NCI-H1417 (cell line): ENCODE measurements at places on chromosomes 4 and X.
A peak's percentile ranks its signal among the peaks of the same experiment; 100 is the strongest.

- DNase-seq: no peak
Observed at GRCh38 chrX:2351321-2351720, 149.5 kb downstream of the DHRSX start.

- DNase-seq: no peak
Observed at GRCh38 chrX:96578781-96579180, 105.9 kb upstream of the DIAPH2 start.

DNA sequence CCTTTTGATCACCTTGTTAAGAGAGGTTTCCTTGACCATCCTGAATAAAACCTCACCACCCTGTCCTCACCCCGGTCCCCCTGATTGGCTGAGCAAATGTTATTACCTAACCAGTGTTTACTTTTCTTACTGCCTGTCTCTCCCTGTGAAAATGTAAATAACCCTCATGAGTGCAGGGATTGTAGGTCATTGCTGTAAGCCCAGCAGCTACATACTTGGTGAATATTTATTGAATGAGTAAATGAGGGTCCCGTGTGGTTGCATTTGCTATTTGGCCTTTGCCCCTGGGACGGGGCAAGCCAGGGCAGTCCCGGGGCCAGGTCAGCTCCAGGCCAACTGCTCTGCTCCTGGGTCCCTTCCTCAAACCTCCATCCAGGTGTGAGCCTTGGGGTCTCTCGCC lies 55.5 kb upstream of the CLCN4 start:
- peak; percentile 18 for DNase-seq

GRCh38 chrX:40539214-40540142 lies 41.3 kb upstream of the ATP6AP2 start:
- DNase-seq: no peak

- no peak for DNase-seq
Observed at GRCh38 chr4:22554670-22555069, 38.8 kb upstream of the ADGRA3 start.

GRCh38 chrX:19487520-19488200 lies 27.6 kb downstream of the MAP3K15 start:
- DNase-seq: no peak

- no peak for DNase-seq
Observed at GRCh38 chr4:100511896-100512295, 5.9 kb downstream of the EMCN start.
